ENCODE measurements at places on chromosomes 13 and 19.
A peak's percentile ranks its signal among the peaks of the same experiment; 100 is the strongest.

DNA sequence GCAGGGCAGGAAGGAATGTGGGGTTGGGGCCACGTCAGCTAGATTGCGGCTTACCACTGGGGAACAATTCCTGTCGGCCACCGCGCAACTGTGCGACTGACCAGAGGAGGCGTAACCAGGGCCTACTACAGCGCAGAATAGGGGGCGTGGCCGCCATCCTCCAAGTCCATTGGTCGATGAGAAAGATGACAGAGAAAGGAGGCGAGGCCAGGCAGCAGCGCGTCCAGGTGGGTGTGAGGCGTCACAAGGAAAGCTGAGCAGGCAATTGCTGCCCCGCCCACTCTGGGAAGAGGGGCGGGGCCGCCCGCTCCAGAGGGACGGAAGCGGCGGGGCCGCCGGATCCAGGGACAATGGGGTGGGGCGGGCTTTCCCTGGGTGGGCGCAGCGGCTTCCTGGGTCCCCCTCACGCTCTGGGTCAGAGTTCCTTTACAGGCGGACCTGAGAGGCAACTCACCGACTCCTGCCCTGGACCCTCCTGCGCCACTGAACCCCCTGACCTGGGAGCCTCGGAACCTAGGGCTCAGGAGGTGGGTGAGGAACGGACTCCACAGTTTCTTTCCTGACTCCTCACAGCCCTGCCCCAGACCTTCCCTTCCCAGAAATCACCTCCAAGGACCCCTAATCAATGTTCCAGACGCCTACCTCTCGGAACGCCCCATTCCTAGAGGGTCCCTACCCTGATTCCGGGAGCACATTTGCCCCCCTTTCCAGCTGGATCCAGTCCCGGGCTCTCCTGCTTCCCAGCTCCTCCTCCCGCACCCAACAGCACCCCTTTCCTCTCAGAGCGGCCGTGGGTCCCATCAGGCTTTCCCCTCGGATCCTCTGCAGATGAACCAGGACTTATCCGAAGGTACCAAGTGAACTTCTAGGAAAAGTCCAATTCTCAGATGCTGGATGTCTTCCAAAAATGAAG lies 101.5 kb upstream of the ZNF492 start:
- no peak for DNase-seq

DNA sequence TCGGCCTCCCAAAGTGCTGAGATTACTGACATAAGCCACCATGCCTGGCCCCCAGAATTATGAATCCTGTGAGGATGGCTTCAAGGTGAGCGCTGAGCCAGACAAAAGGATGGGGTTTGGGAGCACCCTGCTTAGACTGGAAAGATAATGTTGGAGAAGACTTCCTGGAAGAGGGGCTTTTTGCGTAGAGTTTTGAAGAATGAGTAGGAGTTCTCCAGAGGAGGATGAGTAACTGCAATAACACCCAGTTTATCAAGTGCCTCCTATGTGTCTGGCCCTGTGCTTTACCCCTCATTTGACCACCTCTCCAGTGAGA lies 641 bp upstream of the GDF15 start:
- DNase-seq: no peak

- no peak for DNase-seq
Measured at GRCh38 chr13:47298506-47298905, 401.7 kb upstream of the HTR2A start.

GRCh38 chr19:7506385-7507328 lies 9.2 kb upstream of the ZNF358 start:
- peak; percentile 94 for DNase-seq

DNA sequence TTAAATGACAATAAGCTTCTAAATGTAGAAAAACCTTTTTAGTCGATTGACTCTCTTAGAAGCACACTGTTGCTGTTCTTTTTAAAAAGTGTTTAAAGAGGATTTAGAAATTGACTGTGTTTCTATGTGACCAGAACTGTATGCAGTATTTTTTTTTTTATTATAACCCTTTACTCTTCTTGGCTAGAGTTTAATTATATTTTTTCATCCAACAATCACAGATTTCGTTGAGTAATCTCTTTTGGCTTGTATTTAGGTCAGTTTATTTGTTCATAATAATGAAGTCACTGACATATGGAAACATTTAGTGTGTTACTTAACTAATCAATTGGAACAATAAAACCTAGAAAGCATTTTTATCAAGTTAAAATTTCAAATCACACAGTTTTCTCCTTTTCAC lies 19.9 kb downstream of the CSNK1A1L start:
- DNase-seq: no peak

DNA sequence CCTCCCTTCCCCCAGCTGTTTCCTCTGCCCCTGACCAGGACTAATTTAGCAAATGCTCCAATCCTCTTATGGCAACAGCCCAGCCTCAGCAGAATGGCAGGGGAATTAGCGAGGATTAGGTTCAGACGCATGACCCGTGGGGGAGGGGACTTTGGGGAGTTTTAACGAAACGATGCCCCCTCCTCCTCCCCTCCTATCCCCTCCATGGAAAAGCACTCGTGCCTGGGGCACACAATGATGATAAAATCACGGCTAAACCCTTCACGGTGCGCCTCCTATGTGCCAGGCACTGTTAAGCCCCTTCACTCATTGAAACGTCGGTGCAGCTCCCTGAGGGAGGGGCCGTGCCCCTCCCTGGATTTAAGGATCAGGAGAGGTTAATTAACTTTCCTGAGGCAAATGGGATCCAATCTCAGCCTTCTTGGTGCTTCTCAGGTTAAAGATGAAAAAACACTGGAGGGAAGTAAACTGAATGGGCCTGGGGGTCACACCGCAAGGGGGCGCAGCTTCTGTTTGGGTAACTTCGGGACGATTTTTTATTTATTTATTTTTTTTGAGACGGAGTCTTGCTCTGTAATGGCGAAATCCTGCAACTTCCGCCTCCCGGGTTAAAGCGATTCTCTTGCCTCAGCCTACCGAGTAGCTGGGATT lies 10.1 kb upstream of the TPRX2 start:
- no peak for DNase-seq

DNA sequence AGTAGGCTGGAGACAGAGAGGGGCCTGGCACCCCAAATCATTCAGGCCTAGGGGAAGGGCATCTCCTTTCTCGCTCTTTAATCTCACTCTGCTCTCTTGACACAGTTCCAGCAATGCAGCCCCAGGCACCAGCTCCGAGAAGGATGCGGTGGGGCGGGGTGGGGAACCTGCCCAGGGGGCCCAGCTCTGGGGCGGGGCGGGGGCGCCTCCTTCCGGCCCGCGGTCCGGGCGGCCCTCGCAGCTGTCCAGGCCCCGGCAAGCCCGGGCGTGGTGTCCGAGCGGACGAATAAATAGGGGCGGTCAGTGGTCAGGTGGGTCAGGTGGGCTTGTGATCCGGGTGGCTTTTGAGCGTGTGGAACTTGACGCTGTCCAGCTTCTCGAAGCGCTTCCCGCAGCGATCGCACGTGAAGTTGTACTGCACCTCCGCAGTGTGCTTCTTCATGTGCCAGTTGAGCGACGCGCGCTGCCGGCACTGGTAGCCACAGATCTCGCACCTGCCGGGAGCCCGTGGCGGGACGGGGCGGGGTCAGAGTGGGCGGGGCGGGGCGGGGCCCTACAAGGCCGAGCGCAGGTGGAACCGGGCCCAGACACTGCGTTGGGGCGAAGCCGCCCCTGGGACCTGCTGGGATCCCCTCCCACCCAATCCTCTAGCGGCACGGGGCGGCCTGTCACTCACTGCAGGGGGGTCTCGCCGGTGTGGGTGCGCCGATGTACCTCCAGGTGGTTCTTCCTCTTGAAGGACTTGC lies 2.7 kb upstream of the ELAVL3 start:
- DNase-seq: no peak
